ENCODE measurements at places on chromosomes 5 and 9. TPM values are rescaled to one million over a fixed set of nuclear protein-coding genes. Genes with fewer than 3 reads are reported as not detected.

CD72 gene
- total RNA-seq: 1.7 TPM

STKLD1 gene
- 1.0 TPM for total RNA-seq

C5orf52 gene
- not detected for total RNA-seq

IFNA13 gene
- not detected for total RNA-seq

SEMA5A gene
- total RNA-seq: 25.8 TPM

FAM151B gene
- total RNA-seq: 0.73 TPM

DOLK gene
- 17.6 TPM for total RNA-seq

VCAN gene
- 234 TPM for total RNA-seq

ANKRD31 gene
- total RNA-seq: 0.33 TPM

ABHD17B gene
- 11.3 TPM for total RNA-seq

CDH12 gene
- total RNA-seq: not detected

PGM5 gene
- 0.96 TPM for total RNA-seq

LMAN2 gene
- 201 TPM for total RNA-seq

CER1 gene
- not detected for total RNA-seq

F2RL2 gene
- 0.17 TPM for total RNA-seq

SPATA31E1 gene
- total RNA-seq: not detected

CRB2 gene
- total RNA-seq: not detected

GAPVD1 gene
- total RNA-seq: 73.7 TPM

IL13 gene
- total RNA-seq: not detected

IER5L gene
- 10.1 TPM for total RNA-seq

DOCK2 gene
- total RNA-seq: 0.17 TPM

ANGPTL2 gene
- total RNA-seq: 1.5 TPM

SUSD3 gene
- 1.8 TPM for total RNA-seq

GRIA1 gene
- total RNA-seq: under 0.01 TPM

CATSPER3 gene
- not detected for total RNA-seq

GTF3C4 gene
- 17.7 TPM for total RNA-seq

STK32A gene
- total RNA-seq: not detected

NDFIP1 gene
- 120 TPM for total RNA-seq

PCDHB5 gene
- 0.33 TPM for total RNA-seq

FGF10 gene
- not detected for total RNA-seq
